MV-4-11 (cell line): ENCODE measurements at places on chromosomes 16 and 17.

DNA sequence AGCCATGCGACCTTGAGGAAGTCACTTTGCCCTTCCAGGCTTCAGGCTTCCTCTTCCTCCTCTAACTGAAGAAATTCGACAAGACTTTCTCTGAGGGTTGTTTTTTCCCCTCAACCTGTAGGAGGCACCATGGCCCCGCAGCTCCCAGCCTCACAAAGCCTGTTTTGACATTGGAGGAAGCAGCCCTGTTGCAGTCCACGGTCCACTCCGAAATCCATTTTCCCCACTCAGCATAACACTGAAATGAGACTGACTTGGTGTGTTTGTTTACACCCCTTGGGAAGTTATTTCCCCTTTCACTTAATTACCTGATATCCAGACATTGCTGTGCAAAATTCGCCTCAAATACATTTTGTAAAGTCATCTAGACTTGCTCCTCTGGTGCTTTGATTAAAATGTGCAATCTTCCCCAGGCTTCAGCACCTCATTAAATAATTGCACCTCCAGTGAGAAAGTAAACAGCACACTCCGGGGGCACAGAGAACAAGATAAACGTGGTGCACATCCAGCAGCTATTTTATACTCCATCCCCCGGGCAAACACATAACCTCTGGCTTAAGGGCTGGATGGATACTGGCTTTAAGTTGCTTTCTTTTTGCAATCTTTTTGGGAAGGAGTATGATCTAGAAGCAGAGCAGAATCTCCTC is 41.4 kb upstream of the PIRT start:
- peak; percentile 47 for DNase-seq

GRCh38 chr16:10317425-10318001 is 68.3 kb upstream of the ATF7IP2 start:
- DNase-seq: no peak

GRCh38 chr16:72736074-72736473 is 311.9 kb downstream of the ZFHX3 start:
- no peak for DNase-seq

- no peak for DNase-seq
These were observed 3.5 kb downstream of the SLC16A3 start for GRCh38 chr17:82232322-82232820.

DNA sequence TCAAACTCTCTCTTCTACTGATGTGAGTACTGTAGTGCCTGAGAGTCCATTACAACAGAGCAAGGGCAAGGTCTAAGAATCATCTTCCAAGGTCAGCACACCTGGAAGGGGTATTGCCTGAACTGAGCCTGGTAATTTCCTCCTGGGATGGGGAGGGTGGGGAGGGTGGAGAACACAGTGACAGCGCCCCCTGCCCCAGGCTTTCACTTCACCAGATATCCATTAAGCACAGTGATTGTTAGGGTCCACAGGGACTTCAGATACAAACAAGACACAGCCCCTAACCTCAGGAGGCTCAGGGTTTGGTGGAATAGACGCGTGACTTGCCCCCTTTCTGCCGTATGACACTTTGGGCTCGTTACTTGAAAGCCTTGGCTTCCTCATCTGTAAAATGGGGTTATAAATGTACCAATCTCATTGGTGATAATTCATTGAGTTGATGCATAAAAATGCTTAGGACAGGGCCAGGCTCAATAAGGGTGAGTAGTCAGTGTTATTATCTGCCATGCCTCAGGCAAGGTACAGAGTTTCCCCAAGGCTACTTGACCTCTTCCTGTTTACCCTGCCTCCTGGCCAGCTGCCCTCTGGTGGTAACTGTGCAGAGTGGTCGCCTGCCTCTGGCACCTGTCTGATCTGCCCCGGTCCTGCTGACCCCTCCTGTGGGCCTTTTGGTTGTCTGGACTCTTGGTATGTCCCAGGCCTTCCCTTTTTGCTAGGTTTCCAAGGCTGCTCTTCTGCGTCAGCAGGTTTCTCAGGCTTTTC is 13.1 kb upstream of the BRD7 start:
- no peak for DNase-seq

DNA sequence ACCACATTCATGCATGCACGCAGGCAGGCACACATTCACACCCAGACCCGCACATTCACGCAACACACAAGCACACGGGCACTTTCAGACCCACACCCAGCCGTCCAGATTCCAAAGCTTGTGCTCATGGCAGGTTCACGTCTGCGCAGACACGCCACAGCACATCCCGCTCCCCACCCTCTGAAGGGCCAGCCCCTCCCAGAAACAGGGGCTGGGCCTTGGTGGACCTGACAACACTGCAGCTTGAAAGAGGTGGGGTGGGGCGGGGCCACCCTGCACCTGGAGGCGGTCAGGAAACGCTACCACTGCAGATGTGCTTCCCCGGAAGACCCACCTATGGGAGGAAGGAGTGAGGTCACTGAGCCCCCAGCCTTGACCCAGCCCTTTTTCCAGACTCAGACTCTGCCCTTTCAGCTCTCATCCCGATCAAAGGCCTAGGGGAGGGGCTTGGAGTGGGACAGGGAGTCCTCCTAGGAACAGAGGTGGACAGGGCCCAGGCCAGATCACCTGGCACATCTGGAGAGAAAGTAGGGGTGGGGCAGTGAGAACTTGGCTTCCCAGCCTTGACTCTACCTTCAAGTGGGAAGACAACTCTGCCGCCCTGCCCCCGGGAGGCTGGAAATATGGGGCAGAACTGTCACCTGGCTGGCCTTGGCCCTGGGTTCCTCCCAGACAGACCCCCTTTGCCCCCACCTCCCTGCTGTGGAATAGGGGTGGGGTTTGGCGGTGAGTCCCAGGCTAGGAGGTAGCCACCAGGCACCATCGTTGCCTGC is 11.0 kb downstream of the P3H4 start:
- DNase-seq: no peak
